SK-MEL-5 (cell line): ENCODE measurements at places on chromosomes 3 and 15. TPM values are rescaled to one million over a fixed set of nuclear protein-coding genes. Genes with fewer than 3 reads are reported as not detected.

Gene CPN2
- total RNA-seq, result not detected in 2 replicates

Gene RARRES1
- 0.58 TPM in 1 of 2 replicates, not detected in the other for total RNA-seq

Gene CYP11A1
- not detected in 2 replicates for total RNA-seq

Gene PLCD1
- 7.0 and 8.8 TPM in 2 replicates for total RNA-seq

Gene CPNE9
- 0.53 and 0.79 TPM in 2 replicates for total RNA-seq

Gene DOCK3
- 0.11 and 0.26 TPM in 2 replicates for total RNA-seq

Gene CLDN1
- total RNA-seq, result 42.9 and 44.3 TPM in 2 replicates

Gene LSAMP
- total RNA-seq, result 16.1 and 25.3 TPM in 2 replicates

Gene CCDC39
- total RNA-seq, result not detected in 2 replicates

Gene IL5RA
- not detected in 2 replicates for total RNA-seq

Gene TM4SF4
- total RNA-seq, result not detected in 2 replicates

Gene HOMER2
- total RNA-seq, result 8.8 and 13.4 TPM in 2 replicates

Gene KLHDC8B
- total RNA-seq, result 12.2 and 15.8 TPM in 2 replicates

Gene CFAP100
- not detected in 2 replicates for total RNA-seq

Gene GADL1
- 0.24 and 0.37 TPM in 2 replicates for total RNA-seq

Gene ZNF662
- total RNA-seq, result 0.13 TPM in 1 of 2 replicates, not detected in the other

Gene TIGIT
- total RNA-seq, result not detected in 2 replicates

Gene CCDC9B
- total RNA-seq, result 5.0 and 5.5 TPM in 2 replicates

Gene EOGT
- 44.5 and 45.0 TPM in 2 replicates for total RNA-seq

Gene FYTTD1
- total RNA-seq, result 76.8 and 101 TPM in 2 replicates

Gene LARP6
- 25.4 and 31.2 TPM in 2 replicates for total RNA-seq
